ENCODE measurements at places on chromosomes 5 and 9.

GRCh38 chr9:126700903-126701812 lies 87.4 kb downstream of the LMX1B start:
- H3K4me1 ChIP-seq = peaks cover 12% of the 10 kb centered on the region
- H3K4me3 ChIP-seq = no peak overlapping the region
- DNase-seq = no peak
- no peak overlapping the region for H3K27ac ChIP-seq

DNA sequence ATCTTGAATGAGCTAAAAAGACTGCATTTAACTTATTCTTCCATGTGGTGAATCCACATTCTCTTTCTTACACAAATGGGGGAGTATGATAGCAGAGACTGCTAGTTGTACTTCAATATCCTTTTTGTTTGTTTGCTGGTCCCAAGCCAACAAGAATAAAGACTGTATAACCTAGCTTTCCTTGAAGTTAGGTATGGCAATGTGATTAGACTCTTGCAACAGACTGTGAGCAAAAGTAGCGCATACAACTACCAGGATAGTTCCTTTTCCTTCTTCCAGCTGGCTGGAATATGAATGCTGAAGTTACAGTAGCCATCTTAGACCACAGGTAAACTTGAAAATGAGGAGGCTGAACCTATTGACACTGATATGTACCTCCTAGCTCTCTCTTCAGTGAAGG lies 17.9 kb upstream of the KIF2A start:
- H3K27me3 ChIP-seq = peaks cover 8% of the 10 kb centered on the region
- H3K4me1 ChIP-seq = peaks cover 76% of the 10 kb centered on the region
- no peak overlapping the region for H3K4me3 ChIP-seq
- no peak overlapping the region for H3K27ac ChIP-seq

DNA sequence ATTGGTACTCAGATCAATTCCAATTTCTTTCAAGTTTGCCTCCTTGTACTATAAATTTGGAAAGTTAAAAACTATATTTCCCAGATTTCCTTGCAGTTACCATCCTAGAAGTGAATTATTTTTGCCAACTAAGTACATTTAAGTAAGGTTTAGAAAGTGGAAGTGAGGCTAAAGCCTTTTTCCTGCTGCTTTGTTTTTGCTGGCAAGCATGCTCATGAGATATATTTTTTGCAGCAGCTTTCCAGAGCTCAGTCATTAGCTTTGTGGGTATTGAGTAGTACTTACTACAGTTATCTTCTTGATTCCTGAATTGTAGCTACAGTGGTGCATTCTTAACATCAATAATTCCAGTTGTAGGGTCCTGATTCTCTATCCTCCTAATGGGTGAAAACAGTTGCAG lies 3.5 kb upstream of the BTF3 start:
- peaks cover 12% of the 10 kb centered on the region for H3K36me3 ChIP-seq
- peaks cover 22% of the 10 kb centered on the region for H3K4me1 ChIP-seq
- H3K27me3 ChIP-seq = peaks cover 25% of the 10 kb centered on the region
- no peak for DNase-seq
- no peak overlapping the region for H3K4me3 ChIP-seq

GRCh38 chr5:40646266-40646665 lies 33.4 kb upstream of the PTGER4 start:
- no peak for DNase-seq
- H3K4me3 ChIP-seq = no peak overlapping the region
- H3K4me1 ChIP-seq = peaks cover 42% of the 10 kb centered on the region
- no peaks in the 10 kb centered on the region for H3K27me3 ChIP-seq

DNA sequence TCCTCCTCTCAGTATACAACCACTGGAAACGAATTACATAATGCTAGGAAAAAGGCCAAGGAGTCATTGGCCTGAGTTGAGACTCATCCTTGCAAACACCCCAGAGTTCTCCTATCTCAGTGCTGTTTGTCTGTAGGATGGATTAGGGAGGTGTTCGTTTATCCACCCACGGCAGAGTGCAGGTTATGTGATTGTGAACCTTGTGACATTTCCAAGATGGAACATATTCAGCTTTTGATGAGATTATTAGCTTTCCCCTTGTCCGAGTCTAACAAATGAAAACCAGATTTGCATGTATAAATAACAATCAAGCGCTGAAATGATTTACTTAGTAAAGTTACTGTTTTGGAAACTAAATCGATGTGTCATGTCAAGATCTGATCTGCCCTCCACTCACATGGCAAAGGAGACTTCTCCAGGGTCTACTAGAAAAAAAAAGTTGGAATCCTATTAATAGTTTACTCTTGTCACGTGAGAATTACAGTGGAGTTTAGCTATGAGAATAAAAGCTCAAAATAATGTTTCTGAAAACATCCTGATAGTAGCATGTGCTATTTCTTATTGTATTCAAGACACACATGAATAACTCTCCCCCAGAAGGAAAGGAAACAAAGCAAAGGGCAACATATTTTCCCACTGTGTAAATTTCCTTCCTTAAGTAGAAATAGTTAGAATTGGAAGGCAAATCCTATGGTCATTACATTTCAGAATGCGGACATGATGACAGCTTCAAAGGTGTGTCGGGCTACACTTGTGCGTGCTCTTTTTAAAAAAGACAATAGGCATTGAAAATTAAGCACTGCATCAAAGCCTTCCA lies 600.4 kb downstream of the EBF1 start:
- DNase-seq = no peak
- no peaks in the 10 kb centered on the region for H3K36me3 ChIP-seq
- no peak overlapping the region for H3K27ac ChIP-seq
- H3K27me3 ChIP-seq = no peaks in the 10 kb centered on the region

- no peak overlapping the region for H3K27ac ChIP-seq
- peaks cover 14% of the 10 kb centered on the region for H3K27me3 ChIP-seq
- no peak for DNase-seq
- H3K4me1 ChIP-seq = no peaks in the 10 kb centered on the region
These were observed 67.8 kb downstream of the PTCD2 start for GRCh38 chr5:72387985-72388384.

DNA sequence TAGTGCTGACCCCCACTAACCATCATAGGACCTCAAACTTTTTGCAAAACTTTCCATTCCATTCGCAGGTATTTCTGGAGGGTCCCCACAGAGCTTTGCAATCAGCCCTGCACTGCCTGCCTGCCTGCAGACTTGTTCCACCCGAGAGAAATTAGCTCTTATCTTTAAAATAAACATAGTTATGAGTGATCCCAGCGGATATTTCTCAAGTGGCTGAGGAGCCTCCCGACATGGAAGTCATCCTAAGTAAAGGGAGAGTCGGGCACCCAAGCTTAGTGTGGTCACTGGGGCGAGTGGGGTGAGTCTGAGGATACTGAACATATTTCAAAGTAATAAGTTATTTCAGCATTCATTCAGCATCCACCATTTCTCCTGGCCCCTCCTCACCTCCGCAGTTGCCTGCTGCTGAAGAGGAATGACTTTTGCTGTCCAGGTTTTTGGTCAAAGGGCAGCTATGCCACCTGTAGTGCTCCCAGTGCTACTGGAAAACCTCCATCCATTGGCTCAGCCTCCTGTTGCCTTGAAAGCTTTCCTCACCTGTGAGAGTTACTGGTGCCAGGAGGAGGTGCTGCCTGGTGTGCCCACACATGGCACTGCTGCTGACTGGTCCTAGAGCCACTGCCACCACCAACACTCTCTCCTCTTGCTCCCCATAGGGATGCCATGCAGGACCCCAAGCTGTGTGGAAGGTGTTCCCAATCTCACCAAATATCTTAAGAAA lies 89.7 kb upstream of the PCSK1 start:
- H3K4me3 ChIP-seq = no peak overlapping the region
- DNase-seq = no peak
- no peaks in the 10 kb centered on the region for H3K36me3 ChIP-seq
- no peak overlapping the region for H3K27ac ChIP-seq
- peaks cover 13% of the 10 kb centered on the region for H3K27me3 ChIP-seq

- H3K36me3 ChIP-seq = no peaks in the 10 kb centered on the region
- H3K27me3 ChIP-seq = peaks cover 10% of the 10 kb centered on the region
- H3K27ac ChIP-seq = no peak overlapping the region
- no peak for DNase-seq
- peaks cover 13% of the 10 kb centered on the region for H3K4me1 ChIP-seq
These were observed 280.1 kb downstream of the HSPA4 start for GRCh38 chr5:133331941-133332340.

DNA sequence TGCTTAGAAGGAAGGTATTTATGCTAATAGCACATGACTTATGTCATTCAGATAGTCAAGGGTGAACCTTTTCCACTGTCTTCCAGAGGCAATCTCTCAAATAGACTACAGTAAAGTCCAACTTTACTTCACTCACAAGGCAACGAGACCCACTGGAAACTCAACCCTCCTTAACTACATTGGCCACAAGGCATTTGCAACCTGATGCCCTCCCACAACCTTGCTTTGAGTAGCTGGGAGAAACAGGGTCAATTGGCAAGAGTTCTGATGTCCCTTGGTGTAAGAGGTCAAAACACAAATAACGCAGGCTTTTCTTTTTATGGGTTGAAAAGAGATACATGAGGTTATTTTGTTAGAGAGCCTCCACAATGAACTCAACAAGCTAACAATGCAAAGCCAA lies 6.1 kb downstream of the GAS1 start:
- DNase-seq = no peak
- peaks cover 7% of the 10 kb centered on the region for H3K4me1 ChIP-seq

DNA sequence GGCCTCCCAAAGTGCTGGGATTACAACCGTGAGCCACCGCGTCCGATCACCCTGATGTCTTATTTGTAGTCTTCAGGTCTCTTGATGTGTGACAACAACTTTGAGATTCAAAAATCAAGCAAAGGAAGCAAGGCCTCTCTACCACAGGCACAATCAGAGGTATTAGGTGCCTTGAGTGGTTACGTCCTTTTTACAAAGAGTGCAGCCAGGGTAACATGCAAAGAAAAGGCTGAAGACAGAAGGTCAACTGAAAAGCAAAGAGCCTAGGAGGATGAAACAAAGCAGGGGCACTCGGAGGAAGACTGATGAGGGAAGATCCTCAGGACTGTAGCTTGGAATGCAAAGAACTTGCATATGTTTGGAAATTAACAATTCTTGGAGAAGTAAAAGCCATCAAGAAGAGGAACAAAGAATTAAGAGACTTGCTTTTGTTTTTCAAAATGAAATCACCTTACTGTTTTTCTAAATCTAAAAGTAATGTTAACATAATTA lies 362.1 kb downstream of the EBF1 start:
- no peak overlapping the region for H3K4me3 ChIP-seq
- H3K27ac ChIP-seq = no peak overlapping the region
- DNase-seq = no peak
- H3K36me3 ChIP-seq = no peaks in the 10 kb centered on the region
- H3K27me3 ChIP-seq = peaks cover 3% of the 10 kb centered on the region
- H3K4me1 ChIP-seq = no peaks in the 10 kb centered on the region

DNA sequence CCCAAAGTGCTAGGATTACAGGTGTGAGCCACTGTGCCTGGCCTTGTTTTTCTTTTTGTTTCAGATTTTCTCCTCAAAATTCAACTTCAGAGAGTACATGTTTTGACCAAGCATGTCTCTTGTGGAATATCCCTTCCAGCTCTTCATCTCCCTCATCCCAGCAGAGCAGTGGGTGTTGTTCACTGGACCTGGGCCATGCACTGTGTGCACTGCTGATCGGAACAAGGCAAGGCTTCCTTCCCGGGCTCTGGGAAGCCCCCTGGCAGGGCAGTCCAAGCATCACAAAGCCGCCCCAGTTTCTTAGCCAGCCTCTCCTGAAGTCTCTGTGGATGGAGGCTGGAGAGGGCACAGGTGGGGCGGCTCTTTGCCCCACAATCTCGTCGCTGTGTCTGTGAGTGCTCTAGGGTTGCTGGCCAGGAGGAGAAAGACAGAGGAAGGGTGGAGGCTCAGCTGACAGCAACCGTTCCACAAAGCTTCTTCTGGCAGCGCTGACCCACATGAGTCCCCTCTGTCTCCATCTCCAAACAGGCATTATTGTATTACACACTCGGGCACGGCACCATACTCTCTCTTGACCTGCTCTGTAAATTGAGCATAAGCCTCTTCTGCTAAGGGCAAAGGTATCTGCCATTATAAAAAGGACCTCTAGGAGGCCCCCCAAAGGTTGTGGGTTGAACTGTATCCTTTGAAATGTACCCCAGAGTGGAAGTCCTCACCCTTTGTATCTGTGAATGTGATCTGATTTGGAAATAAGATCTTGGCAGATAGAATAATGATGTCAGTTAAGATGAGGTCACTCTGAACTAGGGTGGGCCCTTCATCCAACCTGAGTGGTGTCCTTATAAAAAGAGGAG lies 89.6 kb downstream of the TARS1 start:
- no peak for DNase-seq
- H3K4me1 ChIP-seq = no peaks in the 10 kb centered on the region
- H3K36me3 ChIP-seq = no peaks in the 10 kb centered on the region

- H3K4me1 ChIP-seq = peaks cover 20% of the 10 kb centered on the region
These were observed 138.0 kb upstream of the EFNA5 start for GRCh38 chr5:107808671-107809137.

- DNase-seq = no peak
- no peaks in the 10 kb centered on the region for H3K27me3 ChIP-seq
- H3K4me1 ChIP-seq = no peaks in the 10 kb centered on the region
These were observed 176.9 kb downstream of the EBF1 start for GRCh38 chr5:158922816-158923215.

GRCh38 chr5:132086277-132086794 lies 12.7 kb downstream of the CSF2 start:
- H3K4me3 ChIP-seq = no peak overlapping the region
- H3K4me1 ChIP-seq = peaks cover 42% of the 10 kb centered on the region
- H3K36me3 ChIP-seq = no peaks in the 10 kb centered on the region
- no peak for DNase-seq
- no peak overlapping the region for H3K27ac ChIP-seq
- peaks cover 24% of the 10 kb centered on the region for H3K27me3 ChIP-seq

DNA sequence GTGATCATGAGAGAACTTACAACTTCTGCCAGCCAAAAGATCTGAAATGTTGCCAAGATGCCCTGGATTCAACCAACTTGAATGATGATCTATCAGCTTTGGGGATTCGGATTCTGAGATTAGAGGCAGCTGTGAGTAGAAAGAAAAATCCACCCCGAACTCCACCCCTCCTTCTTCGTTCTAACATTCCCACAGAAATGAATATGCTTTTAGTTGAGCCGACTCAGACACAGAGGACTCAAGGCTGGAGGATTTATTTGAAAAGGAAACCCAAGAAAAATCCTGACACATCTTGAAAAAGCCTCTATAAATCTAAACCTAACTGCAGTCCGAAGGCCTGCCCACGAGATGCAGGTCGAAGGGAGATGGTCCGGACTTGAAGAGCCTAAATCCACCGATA lies 275.0 kb downstream of the GAS1 start:
- H3K4me3 ChIP-seq = no peak overlapping the region
- DNase-seq = no peak
- peaks cover 3% of the 10 kb centered on the region for H3K27me3 ChIP-seq
- no peak overlapping the region for H3K27ac ChIP-seq
- no peaks in the 10 kb centered on the region for H3K4me1 ChIP-seq

- H3K4me1 ChIP-seq = no peaks in the 10 kb centered on the region
- H3K36me3 ChIP-seq = no peaks in the 10 kb centered on the region
- peaks cover 53% of the 10 kb centered on the region for H3K27me3 ChIP-seq
- H3K4me3 ChIP-seq = no peak overlapping the region
- H3K27ac ChIP-seq = no peak overlapping the region
- no peak for DNase-seq
These were observed 17.6 kb upstream of the VDAC1 start for GRCh38 chr5:134022333-134022732.

Data from activated naive CD4-positive, alpha-beta T cell treated with anti-CD3 and anti-CD28 coated beads, Interleukin-2, amount 10 ng/mL, durations not matched to agents 7 days and 5 days (primary cell).